ENCODE measurements at places on chromosomes 7 and 10.

DNA sequence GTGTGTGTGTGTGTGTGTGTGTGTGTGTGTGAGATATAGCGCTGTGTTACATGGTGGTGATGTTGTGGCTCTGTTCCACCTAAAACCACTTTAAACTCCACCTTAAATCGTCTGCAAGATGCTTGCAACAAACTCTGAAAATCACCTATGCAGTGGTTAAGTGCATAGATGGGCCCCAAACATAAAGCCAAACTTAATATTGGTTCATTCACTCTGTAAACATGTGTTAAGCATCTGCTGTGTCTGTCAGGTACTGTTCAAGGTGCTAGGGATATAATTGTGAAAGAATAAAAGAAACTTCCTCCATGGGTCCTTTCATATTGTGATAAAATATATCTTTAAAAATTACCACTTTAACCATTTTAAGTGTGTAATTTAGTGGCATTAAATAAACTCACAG, 645.4 kb upstream of the SORCS1 start:
- DNase-seq = no peak

DNA sequence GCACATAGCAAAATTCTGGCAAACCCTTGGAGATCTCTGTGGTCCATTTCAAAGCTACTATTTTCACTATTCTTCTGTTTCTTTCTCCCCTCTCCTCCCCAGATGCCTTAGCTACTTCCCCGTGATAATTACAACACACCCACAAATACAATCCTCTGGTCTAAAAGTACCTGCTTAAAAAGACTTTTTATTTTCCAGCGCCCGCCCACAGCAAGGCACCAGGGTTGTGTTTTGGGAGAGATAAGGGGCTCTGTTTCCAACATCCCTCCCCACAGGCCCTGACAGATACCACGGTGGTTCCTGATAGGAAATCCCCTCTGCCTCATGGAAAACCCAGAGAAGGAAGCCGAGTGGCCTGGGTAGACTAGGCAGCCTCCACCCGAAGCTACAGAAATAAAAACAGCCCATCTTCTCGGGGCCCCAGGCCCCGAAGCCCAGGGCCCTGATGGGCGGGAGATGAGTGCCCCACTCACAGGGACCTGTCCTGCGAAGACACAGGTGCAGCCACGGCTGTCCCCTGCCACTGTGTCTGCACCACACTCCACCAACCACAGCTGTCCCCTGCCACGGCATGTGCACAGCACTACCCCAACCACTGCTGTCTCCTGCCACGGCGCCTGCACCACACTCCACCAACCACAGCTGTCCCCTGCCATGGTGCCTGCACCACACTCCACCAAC, 19.7 kb downstream of the CALML5 start:
- no peak for DNase-seq

GRCh38 chr7:154794147-154794780, 208.7 kb downstream of the PAXIP1 start:
- DNase-seq = no peak

- no peak for DNase-seq
These were observed 50.5 kb downstream of the TMEM209 start for GRCh38 chr7:130154501-130155317.

GRCh38 chr10:60732807-60733516, 45.3 kb upstream of the CDK1 start:
- DNase-seq = no peak

DNA sequence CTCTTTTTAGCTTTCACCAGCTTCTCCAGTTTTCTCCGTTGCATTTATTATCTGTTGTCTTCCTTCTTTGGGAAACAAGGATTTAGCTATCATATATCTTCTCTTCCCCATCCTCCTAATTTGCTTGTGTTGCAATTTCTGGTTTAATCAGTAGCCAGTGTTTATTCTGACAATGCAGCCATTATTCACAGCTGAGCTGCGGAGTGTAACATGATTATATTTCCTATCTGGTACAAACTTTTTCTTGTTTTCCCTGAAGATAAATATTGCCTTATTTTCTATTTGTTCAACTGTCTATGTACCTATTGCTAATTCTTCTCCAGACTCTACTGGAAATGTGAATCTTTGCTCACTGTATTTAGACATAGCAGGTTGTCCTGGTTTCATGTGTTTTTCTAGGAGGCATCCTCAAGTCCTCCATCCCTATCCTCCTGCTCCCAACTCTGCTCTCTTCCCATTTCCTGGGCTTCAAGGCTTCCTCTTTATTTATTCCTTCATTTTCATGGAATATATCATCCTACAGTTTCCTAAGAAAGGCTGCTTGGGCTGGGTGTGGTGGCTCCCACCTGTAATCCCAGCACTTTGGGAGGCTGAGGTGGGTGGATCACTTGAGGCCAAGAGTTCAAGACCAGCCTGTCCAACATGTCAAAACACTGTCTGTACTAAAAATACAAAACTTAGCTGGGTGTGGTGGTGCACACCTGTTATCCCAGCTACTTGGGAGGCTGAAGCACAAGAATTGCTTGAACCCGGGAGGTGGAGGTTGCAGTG, 72.4 kb upstream of the KDM7A start:
- no peak for DNase-seq

- DNase-seq = no peak
These were observed 623.4 kb upstream of the NRG3 start for GRCh38 chr10:81251457-81252115.

- DNase-seq = no peak
These were observed 269.6 kb downstream of the ELFN1 start for GRCh38 chr7:1939434-1940401.

- no peak for DNase-seq
These were observed 102.5 kb downstream of the ARID5B start for GRCh38 chr10:62004042-62004441.

GRCh38 chr10:72328829-72329204, 25.9 kb downstream of the DNAJB12 start:
- DNase-seq = no peak

DNA sequence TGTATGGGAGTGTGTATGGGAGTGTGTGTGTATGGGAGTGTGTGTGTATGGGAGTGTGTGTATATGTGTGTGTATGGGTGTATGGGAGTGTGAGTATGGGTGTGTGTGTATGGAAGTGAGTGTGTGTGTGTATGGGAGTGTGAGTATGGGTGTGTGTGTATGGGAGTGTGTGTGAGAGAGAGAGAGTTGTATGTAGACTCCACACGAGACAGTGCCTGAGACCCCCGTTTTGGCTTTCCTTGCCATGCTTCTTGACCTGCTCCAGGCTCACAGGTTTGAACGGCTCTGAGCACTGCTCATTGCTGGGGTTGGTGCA, 49.7 kb downstream of the COL17A1 start:
- no peak for DNase-seq

DNA sequence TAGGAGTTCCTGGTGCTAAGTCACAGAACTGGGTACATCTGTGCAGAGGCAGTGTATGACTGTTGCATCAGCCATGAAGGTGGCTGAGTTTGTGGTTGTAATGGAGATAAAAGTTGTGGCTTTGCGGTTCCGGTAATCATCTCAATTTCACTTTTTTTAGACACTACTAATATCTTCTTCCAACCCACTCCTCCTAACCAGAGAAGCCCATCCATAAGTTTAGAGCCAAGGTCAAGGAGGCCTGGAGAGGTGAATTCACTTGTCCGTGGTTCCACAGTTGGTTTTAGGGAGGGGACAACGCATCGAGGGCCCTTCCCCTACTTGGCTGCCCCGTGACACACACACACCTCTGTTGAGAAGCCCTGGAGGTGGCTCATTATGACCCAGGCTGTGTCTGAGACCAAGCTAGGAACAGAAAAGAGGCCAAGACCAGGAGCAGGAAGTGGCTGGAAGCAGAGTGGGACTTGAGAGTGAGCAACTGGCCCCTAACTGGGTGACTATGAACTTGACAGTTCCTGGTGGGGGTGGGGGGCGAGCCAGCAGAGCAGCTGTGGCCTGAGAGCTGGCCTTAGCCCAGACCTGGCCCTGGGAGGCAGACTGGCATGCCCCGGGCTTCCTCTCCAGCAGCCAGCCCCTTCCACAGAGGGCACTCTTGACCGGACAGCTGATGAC, 66.8 kb upstream of the COL13A1 start:
- DNase-seq = no peak

- DNase-seq = no peak
These were observed 50.5 kb upstream of the MRLN start for GRCh38 chr10:59803714-59804113.

DNA sequence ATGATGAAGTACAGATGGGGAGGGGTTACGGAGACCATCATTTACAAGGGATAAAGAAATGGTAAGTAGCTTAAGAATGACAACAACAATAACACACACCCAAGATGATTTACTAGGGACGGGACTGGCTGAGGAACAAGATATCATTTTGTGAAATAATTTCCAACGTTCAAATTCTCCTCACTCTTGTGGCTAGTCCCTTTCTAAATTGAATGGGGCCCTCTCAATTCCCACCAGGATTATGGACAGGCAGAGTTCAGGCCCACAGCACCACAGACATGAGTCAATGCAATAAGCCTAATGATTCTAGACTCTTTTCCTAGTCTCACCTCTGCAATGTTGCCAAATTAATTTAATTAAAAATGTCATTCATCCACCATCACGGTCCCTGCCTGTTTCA, 448.1 kb downstream of the KCNMA1 start:
- DNase-seq = no peak

GRCh38 chr10:45220931-45221330, 94.5 kb downstream of the OR13A1 start:
- DNase-seq = no peak

GRCh38 chr7:128104108-128104742, 73.0 kb upstream of the LRRC4 start:
- no peak for DNase-seq

DNA sequence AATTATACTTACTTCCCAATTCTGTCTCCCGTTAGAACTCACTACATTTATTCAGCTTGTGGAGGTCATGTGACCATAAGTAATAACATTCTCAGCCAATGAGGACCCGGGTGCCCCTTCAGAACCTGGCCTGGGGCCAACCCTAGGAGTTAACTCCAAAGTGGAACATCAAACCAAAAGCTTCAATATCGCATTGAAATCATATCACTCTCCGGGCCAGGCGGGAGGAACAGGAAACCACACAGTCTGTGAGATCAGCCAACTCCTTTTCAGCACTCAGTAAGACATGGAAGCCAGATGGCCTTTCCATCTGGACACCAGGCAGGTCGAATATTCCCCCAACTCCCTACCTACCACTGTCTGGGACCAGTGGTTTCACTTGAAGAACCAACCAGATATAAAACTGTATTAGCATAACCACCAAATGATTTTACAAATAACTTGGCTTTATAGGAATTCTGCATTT, 5.5 kb downstream of the CREB3L2 start:
- DNase-seq = peak; percentile 68

GRCh38 chr7:73719806-73720169, 319 bp upstream of the STX1A start:
- no peak for DNase-seq

DNA sequence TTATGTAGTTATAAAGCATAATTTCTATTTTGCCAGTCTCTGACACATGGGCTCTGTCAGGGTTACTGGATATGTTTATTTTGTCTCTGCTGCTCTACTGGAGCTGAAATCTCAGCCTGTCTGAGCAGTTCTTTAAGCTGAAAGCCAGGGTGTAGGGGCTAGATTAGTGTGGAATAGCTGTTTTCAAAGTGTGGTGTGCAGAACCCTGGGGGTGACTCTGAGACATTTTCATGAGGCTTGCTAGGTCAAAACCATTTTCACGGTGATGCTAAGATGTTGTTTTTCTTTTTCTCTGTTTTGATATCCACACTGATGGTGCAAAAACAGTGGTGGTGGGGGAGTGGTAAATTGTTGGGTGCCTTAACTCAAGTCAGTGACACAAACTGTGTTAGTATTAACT, 45.5 kb downstream of the CREM start:
- peak; percentile 4 for DNase-seq

DNA sequence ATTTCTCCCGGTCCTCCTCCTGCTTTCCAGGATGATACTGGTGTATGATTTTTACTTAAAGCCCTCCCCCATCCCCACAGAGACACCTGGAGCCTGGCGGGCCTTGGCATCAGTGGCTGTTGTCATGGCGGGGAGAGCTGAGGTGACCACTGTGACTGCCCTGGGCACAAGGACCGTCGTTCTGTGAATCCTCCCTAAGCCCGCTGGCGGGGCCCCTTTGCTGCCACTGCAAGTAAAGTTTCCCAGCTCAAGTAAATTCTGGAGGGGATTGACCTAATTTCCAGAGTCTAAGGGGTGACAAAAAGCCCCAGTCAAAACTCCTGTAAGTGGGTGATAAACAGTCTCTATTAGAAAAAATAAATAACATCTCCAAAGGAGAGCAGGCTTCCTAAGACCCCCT, 393.2 kb upstream of the PODXL start:
- no peak for DNase-seq

DNA sequence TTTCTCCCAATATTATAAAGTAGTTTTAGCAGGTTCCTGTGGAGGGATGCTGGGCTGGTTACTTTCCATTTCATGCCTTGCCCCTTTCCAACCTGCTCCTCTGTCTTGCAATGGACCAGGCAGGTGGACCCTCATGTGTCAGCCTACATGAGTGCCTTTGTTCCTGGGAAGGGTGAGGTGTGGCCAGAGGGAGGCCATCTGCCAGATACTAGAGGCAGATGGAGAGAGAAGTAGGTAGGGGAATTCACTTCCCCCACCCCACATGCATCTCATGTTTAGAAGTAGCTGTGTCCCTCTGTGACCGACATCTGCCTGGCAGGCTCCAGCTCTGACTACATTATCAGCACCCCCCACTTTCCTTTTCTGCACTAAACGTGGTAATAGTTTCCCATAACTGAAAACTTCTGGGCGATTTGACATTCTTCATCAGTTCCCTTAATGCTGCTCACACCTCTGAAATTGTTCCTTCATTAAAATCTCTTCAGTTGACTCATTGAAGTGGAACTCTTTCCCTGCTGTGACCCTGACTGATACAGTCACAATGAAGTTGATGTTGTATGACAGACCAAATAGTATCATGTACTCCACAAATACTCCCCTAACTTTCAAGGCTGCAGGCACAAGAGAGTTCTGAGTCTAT, 396.3 kb upstream of the FZD8 start:
- DNase-seq = no peak

DNA sequence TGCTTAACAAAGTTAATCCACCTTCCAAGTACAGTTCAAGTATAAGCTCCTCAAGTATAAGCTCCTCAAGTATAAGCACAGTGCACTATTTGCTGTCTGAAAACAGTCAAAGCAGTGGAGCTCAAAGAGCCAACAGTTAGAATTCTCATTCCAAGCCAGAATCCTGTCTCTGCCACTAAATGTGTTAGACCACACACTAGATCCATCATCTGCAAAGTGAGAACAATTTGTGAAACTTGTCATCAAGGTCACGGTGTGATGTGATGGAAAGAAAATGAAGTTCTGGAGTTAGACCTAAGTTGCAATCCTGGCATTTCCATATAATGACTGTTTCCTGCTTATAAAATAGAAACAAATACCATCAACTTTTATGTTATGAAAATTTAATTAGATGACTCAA, 602.5 kb downstream of the TNS3 start:
- no peak for DNase-seq
